ENCODE measurements at places on chromosomes 5 and 9. TPM values are rescaled to one million over a fixed set of nuclear protein-coding genes. Genes with fewer than 3 reads are reported as not detected.

DNA sequence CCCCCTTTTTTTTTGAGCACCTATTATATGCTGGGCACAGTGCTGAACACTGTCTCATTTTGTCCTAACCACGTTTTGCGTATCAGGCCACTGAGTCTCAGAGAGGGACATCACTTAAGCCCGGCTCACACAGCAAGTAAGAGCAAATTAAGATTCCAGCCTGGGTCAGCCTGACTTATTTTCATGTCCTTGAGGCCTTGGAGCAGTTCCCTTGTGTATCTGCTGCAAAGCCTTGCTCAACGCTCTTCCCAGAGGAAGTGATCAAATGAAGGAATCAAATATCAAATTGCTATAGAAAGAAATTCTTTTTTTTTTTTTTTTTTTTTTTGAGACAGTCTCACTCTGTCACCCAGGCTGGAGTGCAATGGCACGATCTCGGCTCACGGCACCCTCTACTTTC, 30.7 kb downstream of the ERGIC1 start:
- DNase-seq, result no peak

DNA sequence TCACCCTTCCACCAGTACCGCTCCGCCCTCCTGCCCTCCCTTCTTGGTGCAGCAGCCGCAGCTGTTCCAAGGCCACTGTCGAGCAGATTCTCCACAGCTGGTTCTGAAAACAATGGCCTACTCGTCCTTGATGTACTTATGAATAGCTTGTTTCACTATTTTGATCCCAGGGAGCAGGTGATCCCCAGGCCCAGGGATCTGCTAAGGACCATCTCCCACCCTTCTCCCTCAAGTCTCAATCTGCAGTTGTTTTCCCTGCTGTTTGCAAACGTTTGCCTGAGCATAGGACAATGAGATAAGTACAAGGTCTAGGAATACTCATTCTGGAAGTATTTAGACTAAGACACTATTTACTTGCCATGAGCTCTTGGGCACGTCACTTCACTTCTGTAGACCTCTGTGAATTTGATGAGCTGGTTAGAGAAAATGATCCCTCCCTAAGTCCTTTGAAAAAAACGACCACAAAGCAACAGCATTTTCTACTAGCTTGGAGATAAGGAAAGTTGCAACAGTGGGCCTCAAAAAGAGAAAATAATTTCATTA, 1.8 kb downstream of the LURAP1L start:
- no peak for DNase-seq

- DNase-seq, result no peak
Observed at GRCh38 chr5:131968396-131968954, 23.0 kb upstream of the MEIKIN start.

- no peak for DNase-seq
Observed at GRCh38 chr9:81609782-81610739, 79.3 kb downstream of the TLE1 start.

TAF11L6 gene
- polyA plus RNA-seq, result not detected

F2R gene
- polyA plus RNA-seq, result 59.9 TPM

GRCh38 chr5:23721336-23721735, 213.9 kb downstream of the PRDM9 start:
- no peak for DNase-seq

DDX4 gene
- polyA plus RNA-seq, result 0.12 TPM

SPATA31A3 gene
- not detected for polyA plus RNA-seq

- DNase-seq, result no peak
Observed at GRCh38 chr5:17735761-17736160, 101.5 kb downstream of the TAF11L14 start.

GRCh38 chr9:123957168-123957721, 27.3 kb upstream of the DENND1A start:
- no peak for DNase-seq

DNA sequence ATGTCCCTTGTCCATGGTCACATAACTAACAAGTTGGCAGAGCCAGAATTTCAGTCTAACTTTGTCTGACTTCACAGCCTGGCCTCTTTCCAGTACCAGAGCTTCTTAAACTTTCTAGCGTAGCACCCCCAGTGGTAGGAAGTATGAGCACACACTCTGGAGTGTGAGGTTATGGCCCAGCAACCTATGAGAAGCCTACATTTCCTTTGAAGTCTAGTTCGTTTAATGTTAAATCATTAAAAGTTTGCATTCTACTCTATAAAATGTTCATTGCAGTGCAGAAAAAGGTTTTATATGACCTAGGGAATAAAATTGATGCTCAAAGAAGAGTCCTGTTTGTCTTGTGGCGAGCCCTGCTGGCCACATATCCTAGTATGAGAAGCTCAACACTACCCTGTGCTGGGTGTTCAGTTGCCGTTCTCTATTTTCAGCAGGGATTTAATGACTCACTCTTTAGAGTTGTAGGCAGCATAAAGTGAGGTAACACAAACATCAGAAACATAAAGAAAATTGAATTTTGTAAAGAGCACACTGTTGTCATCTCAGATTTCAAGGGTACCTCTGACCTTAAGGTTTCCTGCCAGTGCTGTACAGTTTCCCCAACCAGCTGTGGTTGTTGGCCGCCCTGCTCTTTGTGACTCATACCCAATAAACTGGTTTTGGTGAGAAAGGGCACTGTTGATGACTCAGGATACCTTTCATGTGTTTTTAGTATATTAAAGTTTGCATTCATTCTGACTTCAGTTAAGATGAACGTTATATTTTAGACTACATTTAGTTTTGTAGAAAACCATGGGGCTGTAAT, 14.3 kb downstream of the MCCC2 start:
- no peak for DNase-seq

DNA sequence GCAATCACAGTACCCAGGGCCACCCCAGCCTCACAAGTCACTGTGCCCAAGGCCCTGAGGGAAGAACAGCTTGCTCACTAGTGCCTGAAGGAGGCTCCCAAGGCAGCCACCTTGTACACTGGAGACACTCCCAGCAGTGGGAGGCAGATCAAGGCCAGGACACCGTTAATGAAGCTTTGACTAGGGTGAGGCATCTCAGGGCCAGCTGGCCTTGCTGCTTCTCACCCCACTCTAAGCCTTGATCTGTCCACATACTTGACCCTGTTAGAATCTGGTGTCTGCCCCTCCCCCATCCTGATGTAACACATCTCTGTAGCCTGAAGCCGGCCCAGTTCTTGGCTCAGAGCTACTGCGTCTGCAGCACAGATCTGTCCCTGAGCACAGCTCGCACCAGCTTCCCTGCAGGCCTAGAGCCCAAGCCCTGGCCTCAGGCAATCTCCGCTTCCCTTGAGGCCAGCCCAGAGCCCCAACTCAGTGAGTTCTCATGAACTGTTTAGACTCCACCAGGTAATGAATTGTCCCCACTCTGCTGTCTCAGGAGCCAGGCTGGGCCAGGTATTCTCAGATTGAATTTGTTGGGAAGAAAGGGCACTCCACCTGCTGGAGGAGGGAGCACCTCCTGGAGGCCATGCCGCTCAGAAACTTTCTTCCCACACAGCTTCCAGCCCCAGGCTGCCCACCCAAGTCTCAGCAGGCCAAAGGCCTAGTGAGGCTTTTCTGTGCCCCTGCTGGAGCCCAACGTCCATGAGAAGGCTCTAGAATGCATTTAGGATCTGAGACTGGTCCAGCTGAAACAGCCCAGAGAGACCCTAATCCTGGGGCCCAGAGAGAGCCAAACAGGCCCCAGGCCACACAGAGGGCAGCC, 13.4 kb upstream of the JADE2 start:
- DNase-seq, result no peak

GRCh38 chr5:148465381-148466235, 81.8 kb downstream of the FBXO38 start:
- no peak for DNase-seq

GRCh38 chr9:129352146-129352865, 174.2 kb upstream of the IER5L start:
- no peak for DNase-seq

DNA sequence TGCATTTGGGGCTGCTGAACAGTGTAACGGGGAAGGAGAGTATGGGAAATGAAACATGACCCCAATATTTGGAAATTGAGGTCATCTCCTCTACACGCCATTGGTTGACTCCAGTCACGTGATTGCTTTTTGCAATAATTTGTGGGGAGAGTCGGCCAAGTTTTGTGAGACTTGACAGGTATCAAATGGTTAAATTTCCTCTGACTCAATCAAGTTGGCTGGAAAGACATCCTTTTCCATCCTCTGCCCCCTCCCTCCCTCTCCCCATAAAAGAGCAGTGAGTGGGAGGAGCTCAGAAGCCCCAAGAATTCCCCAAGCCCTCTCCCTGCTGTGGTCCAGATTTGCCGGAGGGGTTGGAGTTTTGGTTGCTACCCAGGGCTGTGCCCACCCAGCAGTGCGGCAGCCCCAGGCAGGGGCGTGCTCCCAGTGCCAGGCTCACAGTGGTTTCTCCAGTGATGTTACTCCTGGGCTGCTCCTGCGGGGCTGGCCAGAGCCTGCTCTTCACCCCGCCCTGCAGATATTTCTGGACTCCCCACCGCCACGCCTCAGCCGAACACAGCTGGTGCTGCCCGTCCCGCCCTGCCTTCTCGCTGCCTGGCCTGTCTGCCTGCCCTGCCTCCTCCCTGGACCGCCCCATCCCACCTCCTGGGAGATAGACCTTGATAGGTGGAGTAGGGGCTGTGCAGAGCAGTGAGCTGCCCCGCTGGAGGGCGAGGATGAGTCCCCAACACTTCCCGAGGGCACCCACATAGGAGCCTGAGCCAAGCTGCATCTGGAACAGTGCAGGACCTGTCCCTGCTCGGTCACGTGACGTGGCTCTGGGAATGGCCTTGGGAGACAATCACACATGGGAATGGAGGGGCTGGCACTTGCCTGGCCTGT, 3.4 kb downstream of the COL5A1 start:
- DNase-seq, result peak; percentile 74

GRCh38 chr5:67537439-67538148, 341.0 kb upstream of the CD180 start:
- no peak for DNase-seq

GRCh38 chr5:130528474-130528873, 624.2 kb downstream of the CHSY3 start:
- DNase-seq, result no peak

NKD2 gene
- polyA plus RNA-seq, result 15.6 TPM

CCNJL gene
- 8.2 TPM for polyA plus RNA-seq

TMEM174 gene
- polyA plus RNA-seq, result 20.1 TPM

C5orf58 gene
- 0.25 TPM for polyA plus RNA-seq

GRCh38 chr5:163619951-163620350, 114.5 kb downstream of the MAT2B start:
- DNase-seq, result no peak

ZNF454 gene
- polyA plus RNA-seq, result 9.9 TPM

GRCh38 chr9:89969881-89970639, 365.2 kb downstream of the GADD45G start:
- DNase-seq, result no peak

DNA sequence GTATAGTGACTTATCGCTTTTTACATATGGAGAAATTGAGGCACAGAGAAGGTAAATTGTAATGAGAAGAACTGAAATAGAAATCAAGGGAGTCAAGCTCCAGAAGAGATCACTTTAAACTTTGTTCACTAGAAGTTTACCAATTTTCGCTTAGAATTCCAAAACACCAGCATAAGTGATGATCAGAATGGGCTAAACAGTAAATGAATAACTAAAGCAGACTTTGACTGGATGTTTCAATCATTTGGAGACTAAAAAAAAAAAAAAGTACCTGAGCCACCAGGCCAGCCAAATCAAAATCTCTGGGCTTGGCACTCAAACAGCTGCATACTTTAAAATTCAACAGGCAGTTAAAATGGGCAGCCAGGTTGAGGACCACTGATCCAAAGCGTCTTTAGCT, 38.2 kb upstream of the FYB1 start:
- peak; percentile 6 for DNase-seq

- DNase-seq, result no peak
Observed at GRCh38 chr5:175701797-175702196, 43.9 kb downstream of the HRH2 start.

DNA sequence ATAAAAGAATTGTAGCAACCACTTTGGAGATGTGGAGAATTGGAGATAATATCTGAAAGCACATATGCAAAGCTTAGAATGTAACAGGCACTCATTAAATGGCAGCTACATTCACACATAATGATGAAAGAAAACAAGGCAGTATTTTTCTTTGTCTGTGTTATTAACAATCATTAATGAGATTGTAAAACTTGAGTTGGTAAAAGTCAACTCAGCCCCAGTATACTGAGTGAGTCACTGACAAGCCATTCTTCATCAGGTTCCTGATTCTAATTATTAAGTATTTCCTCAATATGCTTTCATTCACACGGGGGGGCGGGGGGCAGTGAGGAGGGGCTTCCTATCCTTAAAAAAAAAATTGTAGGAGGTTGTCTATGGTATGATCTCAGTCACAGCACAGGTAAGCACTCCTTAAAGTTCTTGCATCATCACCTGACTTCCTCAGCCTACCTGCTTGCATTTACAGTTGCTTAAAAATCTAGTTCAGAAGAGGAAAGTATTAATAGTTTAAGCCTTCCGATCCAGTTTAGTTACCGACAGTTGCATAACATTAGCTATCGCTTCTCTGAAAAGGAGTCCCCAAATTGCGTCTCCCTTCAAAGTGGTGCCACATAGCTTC, 379.8 kb downstream of the EFNA5 start:
- DNase-seq, result no peak

GFRA3 gene
- 3.2 TPM for polyA plus RNA-seq

GRCh38 chr5:86864051-86864450, 246.3 kb downstream of the COX7C start:
- DNase-seq, result no peak

- DNase-seq, result no peak
Observed at GRCh38 chr5:5666076-5666365, 243.5 kb downstream of the ICE1 start.

GRCh38 chr9:125466411-125466810, 204.8 kb downstream of the GAPVD1 start:
- no peak for DNase-seq

SLC6A7 gene
- polyA plus RNA-seq, result 0.12 TPM

- DNase-seq, result no peak
Observed at GRCh38 chr9:18786911-18787650, 245.9 kb downstream of the SAXO1 start.

GRCh38 chr9:96317335-96317980, 15.5 kb upstream of the HSD17B3 start:
- peak; percentile 60 for DNase-seq

DNA sequence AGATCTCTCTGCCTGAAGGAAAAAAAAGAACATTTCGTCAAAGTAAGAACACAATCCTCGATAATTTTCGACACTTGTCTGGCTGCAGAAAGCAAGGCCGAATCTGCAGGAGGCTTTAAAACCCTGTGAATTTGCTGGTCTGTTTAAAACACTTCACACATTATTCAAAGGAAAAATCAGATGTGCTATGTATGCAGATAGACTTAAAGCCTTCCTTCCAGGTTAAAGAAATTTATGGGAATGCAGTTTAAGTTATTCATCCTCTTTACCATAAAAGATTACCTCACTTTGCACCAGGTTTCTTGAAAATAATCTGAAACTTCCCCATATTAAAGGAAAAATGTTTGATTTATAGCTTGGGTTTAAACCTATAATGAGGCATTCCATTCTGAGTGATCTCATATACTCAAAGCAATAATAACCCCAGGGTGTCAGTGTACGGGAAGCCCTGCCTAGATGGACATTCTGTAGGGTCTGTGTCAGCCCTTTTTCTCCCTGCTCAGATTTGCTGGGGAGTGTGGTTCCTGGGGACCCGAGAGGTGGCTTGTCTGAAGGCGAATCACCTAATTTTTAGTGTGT, 323.5 kb upstream of the SLC24A2 start:
- no peak for DNase-seq

UGT3A2 gene
- 20.1 TPM for polyA plus RNA-seq

CTNNA1 gene
- 423 TPM for polyA plus RNA-seq
